Keratinocyte (primary cell): ENCODE measurements at places on chromosomes 6 and 20.

DNA sequence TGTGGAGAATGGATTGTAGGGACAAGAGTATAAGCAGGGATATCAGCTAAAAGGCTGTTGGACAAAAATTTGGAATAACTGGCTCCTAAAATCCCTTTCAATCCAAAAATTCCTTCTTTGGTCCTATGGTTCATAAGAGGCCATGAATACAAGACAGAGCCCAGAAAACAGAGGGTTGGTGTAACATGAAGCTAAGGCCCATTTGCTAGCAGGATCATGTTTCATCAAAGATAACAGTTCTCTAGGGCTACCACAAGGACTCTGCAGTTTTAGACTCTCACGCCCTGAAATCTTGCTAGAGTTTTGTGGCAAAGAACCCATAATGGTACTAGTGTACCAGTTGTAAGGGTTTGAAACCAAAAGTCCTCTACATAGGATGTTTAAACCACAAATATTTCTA, 327.8 kb upstream of the TBX18 start:
- H3K27me3 ChIP-seq, result no peaks in the 10 kb centered on the region
- no peaks in the 10 kb centered on the region for H3K4me1 ChIP-seq
- no peak overlapping the region for H3K27ac ChIP-seq
- no peaks in the 10 kb centered on the region for H3K36me3 ChIP-seq

DNA sequence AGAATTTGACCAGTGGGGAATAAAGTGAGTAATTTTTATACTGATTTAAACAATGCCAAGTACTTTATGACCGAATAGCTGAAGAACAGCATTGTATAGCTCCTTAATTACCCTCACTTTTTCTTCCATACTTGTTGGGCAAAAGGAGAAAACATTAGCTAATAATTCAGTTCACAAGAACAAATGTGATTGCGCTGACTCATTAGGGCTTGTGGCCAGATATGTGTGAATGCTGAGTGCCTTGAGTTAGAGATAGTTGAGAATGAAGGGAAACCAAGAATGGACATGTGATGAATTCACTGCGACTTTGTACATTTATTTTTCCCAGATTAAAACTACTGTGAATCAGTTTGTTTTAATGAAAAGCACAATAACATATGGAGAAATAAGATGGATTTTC, 669.4 kb downstream of the TFAP2A start:
- no peaks in the 10 kb centered on the region for H3K4me1 ChIP-seq
- no peak overlapping the region for H3K27ac ChIP-seq
- DNase-seq, result no peak
- no peaks in the 10 kb centered on the region for H3K27me3 ChIP-seq
- H3K36me3 ChIP-seq, result no peaks in the 10 kb centered on the region

DNA sequence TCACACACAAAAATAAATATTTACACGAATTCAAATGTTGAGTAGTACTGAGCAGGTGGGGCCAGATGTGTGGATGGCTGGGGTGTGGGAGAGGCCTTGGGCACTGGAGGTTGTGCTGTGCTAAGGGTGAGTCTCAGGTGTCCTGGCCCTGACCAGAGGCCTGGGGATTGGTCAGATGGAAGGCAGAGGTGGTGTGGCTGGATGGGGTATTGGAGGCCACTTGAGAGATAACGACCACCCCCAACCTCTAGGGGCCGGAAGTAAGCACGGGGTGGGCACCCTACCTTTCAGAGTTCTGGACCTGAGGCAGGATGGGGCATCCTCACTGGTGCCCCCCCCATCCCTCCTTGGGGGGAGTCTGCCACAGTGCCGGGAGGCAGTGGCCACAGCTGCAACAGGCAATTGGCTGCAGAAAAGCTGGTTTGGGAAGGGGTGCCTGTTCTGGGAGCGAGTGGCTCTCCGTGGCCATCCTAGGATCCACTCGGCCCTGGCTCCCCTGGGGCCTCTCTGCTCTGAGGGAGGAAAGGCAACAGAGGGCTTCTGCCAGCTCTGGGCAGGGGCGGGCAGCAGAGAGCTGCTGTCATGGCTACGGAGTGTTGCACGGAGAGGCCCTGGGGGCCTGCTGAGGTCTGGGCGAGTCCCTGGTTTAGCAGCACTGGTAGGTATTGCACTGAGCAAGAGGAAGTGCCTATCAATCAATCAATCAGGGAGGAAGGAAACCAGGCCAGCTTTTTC, 87.6 kb downstream of the ASXL1 start:
- no peak overlapping the region for H3K4me3 ChIP-seq
- H3K27me3 ChIP-seq, result no peaks in the 10 kb centered on the region
- no peaks in the 10 kb centered on the region for H3K4me1 ChIP-seq
- no peak overlapping the region for H3K27ac ChIP-seq
- peaks cover 2% of the 10 kb centered on the region for H3K36me3 ChIP-seq

GRCh38 chr6:18004256-18004985, 17.0 kb upstream of the KIF13A start:
- H3K27me3 ChIP-seq, result no peaks in the 10 kb centered on the region
- H3K36me3 ChIP-seq, result no peaks in the 10 kb centered on the region
- H3K27ac ChIP-seq, result no peak overlapping the region
- no peak for DNase-seq
- no peak overlapping the region for H3K4me3 ChIP-seq
- H3K4me1 ChIP-seq, result no peaks in the 10 kb centered on the region

DNA sequence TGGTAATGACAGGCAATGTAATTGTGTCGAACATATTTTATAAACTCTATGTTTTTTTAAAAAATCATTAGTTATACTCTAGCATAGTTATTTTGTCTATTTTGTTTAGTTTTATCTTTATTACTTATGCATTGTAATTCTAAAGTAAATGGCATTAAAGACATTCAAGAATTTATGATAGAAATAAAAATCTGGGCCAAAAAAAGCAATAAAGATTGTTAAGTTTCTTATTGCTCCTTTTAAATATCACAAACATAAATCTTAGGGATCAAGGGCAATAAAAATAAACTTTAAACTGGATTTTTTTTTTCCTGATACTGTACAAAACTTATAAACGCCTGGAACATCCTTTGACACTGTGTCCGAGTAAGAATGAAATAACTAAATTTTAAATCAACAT, 931.5 kb upstream of the EYS start:
- H3K4me3 ChIP-seq, result no peak overlapping the region
- DNase-seq, result no peak
- no peaks in the 10 kb centered on the region for H3K4me1 ChIP-seq
- H3K27ac ChIP-seq, result no peak overlapping the region
- H3K36me3 ChIP-seq, result no peaks in the 10 kb centered on the region
